ENCODE measurements at places on chromosomes 5 and 9.

GRCh38 chr9:34989946-34990635 is 546 bp downstream of the DNAJB5 start:
- DNase-seq = peak; percentile 23

- DNase-seq = no peak
Measured at GRCh38 chr5:124979251-124979650, 232.8 kb upstream of the ZNF608 start.

DNA sequence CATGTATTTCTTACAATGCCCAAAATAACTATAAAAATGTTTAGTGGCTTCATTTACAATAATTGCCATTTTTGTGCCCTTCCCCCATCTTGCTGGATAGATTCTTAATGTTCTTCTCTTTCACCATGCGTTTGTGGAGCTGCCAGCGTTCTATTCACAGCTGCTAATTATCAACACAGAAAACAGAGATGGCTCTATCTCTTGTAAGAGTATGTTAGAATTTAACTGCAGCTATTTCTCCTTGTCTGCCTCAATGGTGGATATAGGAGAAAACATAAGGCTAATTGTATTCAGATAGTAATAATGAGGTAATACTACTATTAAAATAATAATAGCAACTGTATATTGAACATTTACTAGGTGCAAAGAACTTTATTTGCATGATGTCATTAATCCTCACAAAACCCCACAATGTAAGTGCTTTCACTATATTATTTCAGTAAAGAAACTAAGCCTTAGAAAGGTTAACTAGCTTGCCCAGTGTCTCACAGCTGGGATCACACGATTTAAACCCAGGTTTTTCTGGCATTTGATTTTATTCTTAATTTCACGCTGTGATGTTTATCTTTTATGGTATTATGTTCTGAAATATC is 50.1 kb downstream of the JAKMIP2 start:
- no peak for DNase-seq

DNA sequence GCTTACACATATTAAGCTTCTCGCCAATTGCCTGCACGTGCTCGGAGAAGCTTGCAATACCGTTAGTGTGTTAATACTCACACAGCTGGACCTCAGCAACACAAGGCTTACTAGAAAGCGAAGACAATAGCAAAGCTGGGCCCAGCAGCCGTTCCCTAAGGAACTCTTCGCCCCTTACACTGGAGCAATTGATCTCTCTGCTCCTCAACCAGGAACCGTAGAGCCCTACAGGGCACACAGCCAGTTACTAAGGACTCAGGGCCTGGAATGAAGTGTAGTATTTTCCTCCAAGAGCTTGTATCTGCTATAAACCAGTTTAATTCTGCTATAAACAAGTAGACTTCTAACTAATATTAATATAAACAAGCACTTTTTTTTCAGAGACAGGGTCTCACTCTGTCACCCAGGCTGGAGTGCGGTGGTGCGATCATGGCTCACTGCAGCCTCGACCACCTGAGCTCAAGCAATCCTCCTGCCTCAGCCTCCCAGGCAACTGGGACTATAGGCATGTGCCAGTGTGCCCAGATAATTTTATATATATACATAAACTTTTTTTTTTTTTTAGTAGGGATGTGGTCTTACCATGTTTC is 67.0 kb upstream of the SIMC1 start:
- no peak for DNase-seq

GRCh38 chr5:17174965-17175364 is 42.5 kb upstream of the BASP1 start:
- DNase-seq = no peak

- no peak for DNase-seq
Measured at GRCh38 chr9:135029463-135029862, 58.0 kb upstream of the OLFM1 start.

GRCh38 chr5:78640662-78641474 is 7.7 kb downstream of the LHFPL2 start:
- DNase-seq = no peak

DNA sequence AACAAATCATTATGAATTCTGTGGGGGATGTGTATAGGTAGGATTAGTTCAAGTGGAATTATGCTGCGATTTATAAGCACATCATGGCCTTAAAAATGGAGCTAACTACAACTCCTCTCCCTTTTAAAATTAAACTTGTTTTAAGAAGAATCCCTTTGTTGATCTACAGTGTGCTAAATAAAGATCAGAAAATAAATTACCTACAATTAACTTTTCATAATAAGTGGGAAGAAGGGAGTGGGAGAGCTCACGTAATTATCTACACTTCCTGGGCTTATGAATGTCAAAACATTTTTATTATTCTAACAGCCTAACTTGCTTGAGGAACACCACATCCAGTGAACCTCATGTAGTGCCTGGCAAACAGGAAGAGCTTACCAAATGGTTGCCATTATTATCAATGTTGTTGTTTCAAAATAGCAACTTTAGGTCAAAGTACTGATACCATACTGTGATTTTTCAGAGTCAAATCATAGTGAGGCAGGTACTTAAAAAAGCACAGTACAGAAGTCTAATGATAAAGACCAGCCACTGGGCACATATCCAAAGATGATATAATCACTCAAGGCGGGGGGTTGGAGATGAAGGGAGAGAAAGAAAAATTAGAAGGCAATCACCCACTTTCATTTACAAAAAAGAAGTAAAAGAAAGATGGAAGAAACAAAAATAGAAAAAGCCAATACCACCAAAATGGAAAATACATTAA is 174.0 kb downstream of the RAPGEF6 start:
- DNase-seq = no peak

DNA sequence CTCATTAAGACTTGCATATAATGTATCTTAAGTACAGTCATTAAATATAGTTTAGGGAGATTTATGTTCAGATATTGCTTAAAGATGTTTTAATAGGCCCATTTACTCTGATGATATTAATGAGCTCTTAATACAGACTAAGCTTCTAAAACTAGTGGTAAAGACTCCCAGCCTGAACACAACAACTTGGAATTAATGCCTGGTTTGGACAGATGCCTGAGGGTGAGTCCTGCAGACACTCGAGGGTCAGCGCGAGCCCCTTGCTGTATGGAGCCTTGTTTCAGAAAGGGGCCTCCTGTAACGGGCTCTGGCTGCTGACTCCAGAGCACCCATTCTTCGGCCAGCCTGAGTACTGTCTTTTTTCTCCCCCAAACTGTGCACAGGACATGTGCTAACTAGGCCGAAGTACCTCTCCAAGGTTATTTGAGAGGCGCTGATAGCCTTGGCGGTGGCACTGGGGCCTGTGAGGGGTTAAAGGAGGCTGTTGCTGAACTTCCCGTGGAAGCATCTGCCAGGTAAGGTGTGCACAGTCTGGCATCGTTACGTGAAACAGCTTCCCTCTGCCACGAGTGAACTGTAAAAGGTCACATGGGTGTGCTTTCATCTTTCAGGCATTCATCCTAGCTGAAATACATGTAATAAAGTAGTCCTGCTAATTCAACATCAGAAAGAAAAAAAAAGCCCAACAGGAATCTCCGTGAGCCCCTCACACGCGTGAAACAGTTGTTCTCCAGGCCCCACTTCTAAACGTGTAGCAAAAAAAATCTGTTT is 113.4 kb downstream of the MVB12B start:
- no peak for DNase-seq

- DNase-seq = peak; percentile 16
Measured at GRCh38 chr5:111494355-111494999, 17.9 kb downstream of the STARD4 start.

DNA sequence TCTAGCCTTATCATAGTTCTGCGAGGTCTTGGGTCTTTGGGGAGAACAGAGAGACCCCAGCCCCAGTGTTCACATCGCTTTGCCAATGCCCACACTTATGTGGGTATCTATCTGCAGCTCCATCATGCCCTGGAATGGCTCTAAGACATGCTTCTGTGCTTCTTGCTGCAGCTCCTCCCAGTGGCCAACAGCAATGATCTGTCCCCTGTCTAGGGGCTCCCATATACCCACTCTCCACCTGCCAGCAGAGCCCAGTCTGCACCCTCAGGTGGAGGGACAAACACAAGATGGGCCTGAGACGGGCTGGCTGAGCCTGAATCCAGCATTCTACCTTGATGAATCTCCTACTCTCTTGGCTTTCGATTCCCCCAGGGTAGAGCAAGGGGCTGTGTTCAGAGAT is 14.6 kb upstream of the DAP start:
- DNase-seq = no peak

DNA sequence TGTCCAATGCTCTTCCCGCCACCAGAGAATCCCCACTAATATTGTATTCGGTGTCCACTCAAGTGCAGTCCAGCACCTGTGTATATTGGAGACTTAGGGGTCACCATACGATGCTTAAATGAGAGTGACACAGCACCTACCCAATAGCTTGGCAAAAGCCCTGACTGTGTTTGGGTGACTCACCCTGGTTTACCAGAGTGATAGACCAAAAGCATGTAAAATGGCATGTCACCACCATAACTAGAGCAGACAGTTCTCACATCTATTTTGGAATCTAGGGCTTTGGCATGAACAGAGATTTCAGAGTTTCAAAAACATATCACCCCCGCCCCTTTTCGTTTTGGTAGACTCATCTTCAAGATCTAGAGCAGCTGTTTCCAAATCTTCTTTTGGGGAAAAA is 217.3 kb upstream of the RASEF start:
- no peak for DNase-seq

GRCh38 chr5:77066823-77067442 is 20.2 kb downstream of the ZBED3 start:
- no peak for DNase-seq

DNA sequence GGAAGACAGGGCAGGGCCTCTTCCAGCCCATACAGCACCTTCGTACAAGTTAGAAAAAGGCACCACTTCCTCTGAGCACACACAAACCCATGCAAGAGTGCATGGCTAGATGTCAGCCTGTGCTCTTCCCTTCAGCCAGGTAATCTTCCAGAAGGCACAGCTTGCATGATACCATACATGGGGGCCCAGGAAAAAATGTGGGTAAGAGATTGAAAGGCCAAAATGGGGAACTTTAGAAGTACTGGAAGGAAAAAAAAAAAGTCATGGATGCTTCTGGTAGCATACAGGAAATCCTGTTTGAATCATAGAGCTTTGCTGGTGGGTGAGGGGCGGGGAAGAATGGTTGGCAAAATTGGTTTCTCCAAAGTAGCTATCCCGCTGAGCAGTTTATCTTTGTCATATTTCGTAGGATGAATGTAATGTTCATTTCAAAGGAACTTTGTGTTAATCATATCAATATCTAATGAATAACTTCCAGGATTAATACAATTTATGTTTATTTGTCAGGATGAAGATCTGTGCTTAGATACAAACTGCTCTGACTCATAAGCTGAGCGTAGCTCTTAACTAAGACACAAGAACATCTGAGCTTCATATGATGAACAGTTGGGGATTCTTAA is 78.2 kb upstream of the MAP3K1 start:
- peak; percentile 87 for DNase-seq

All from KBM-7 (cell line).